Pancreas (tissue), 10 donors: ENCODE measurements at places on chromosomes 6 and 20.

- H3K36me3 ChIP-seq, result no peaks in the 10 kb centered on the region
- no peaks in the 10 kb centered on the region for H3K4me1 ChIP-seq
- H3K27me3 ChIP-seq, result no peaks in the 10 kb centered on the region
- H3K27ac ChIP-seq, result no peak overlapping the region
- peak; percentile 65 for DNase-seq
Measured at GRCh38 chr6:3247255-3248146, 11.2 kb upstream of the PSMG4 start.

- peak; percentile 40 for DNase-seq
- H3K4me3 ChIP-seq, result no peak overlapping the region
- H3K36me3 ChIP-seq, result no peaks in the 10 kb centered on the region
- H3K27me3 ChIP-seq, result no peaks in the 10 kb centered on the region
Measured at GRCh38 chr6:408599-409102, 17.1 kb downstream of the IRF4 start.

- no peaks in the 10 kb centered on the region for H3K27me3 ChIP-seq
- H3K27ac ChIP-seq, result no peak overlapping the region
- no peak overlapping the region for H3K4me3 ChIP-seq
- no peaks in the 10 kb centered on the region for H3K36me3 ChIP-seq
- H3K4me1 ChIP-seq, result peaks cover 18% of the 10 kb centered on the region
Measured at GRCh38 chr6:11368264-11368663, 135.8 kb upstream of the NEDD9 start.

- no peak overlapping the region for H3K4me3 ChIP-seq
- DNase-seq, result no peak
- H3K36me3 ChIP-seq, result no peaks in the 10 kb centered on the region
- H3K27ac ChIP-seq, result no peak overlapping the region
- no peaks in the 10 kb centered on the region for H3K4me1 ChIP-seq
Measured at GRCh38 chr6:27601668-27602254, 128.9 kb upstream of the ZNF184 start.

DNA sequence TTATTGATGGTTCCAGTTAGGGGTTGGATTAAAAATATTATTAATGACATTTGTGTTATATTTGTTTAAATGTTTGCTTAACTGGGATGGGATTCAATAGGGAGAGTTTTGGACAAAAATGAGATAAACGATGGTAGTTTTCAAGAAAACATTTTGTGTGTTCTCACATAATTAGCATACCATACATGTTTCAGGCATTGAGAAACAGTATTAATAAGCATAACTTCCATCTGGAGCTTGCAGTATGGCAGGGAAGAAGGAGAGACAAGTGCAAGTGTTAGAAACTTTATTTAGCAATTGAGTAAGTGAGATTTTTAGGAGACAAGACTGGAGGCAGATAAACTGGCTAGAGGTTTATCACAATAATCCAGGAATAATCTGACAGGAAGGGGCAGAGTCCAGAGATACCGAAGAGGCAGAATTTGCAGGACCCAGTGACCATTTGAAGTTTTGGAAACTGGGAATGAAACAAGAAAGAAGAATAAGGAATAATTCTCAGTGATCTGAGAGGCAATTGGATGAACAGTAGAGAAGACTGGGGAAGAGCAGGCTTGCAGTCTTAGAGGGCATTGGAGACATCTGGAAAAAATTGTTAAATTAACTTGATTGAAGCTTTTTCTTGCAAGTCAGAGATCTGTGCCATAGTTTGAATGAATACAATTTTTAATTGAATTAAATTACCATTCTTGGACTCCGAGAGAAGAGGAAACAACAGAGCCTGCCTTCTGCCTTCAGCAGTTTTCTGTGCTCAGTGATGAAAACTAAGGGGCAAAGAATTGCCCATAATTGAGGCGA, 73.0 kb upstream of the PTCHD4 start:
- H3K4me3 ChIP-seq, result no peak overlapping the region
- no peak overlapping the region for H3K27ac ChIP-seq
- no peaks in the 10 kb centered on the region for H3K36me3 ChIP-seq
- H3K4me1 ChIP-seq, result no peaks in the 10 kb centered on the region
- DNase-seq, result no peak

DNA sequence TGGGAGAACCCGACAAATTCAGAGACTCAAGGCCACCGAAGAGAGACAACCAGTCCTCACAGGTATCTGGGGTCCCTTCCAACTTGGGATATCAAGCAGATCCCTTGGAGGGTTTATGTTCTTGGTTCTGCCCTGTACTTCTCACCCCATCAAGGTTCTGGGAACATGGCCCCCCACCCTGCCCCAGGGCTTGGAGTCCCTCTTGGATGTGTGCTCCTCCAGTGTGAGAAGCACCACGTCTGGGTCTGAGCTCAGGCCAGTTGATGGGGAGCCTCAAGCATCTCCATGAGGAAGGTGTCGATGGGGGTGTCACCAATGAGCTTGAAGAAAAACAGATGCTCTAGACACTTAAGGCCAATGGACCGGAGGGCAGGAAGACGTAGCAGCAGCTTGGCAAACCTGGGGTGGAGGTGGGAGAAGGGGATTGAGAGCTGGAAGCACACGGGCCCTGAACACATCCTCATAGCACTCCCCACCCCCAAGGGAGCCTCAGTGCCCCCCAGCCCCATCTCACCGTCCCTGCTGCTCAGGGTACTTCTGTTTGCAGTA, 2.2 kb upstream of the COL11A2 start:
- peaks cover 16% of the 10 kb centered on the region for H3K4me1 ChIP-seq
- H3K27me3 ChIP-seq, result no peaks in the 10 kb centered on the region
- H3K27ac ChIP-seq, result no peak overlapping the region
- H3K36me3 ChIP-seq, result peaks cover 25% of the 10 kb centered on the region
